Neural crest cell (in vitro differentiated cells): ENCODE measurements at places on chromosomes 2 and 18.

DNA sequence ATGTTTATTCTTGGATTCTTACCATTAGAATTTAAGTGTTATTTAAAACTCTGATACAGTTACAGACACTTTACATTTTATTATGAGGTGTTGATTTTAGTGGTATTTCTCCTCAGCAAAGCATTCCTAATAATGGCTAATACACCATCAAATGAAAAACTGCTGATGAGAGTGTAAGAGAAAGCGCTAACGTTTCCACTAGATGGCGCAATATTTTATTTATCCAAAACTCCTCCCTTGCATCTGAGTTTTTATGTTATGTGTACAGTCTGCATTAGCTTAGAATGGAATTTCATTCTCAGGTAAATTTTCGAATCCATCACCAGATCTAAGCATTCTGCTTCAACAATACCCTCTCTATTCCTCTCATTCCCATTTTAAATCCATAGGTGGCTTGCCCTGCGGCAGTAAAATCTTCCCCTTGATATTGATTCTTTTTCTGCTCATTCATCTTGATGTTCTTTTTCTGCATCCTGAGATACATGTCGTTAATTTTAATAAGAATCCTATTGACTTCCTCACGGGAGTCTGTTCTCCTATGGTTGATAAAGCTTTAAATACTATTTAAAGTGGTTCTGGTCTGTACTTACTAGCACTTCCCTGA, 53.9 kb downstream of the PRKRA start:
- DNase-seq, result no peak

DNA sequence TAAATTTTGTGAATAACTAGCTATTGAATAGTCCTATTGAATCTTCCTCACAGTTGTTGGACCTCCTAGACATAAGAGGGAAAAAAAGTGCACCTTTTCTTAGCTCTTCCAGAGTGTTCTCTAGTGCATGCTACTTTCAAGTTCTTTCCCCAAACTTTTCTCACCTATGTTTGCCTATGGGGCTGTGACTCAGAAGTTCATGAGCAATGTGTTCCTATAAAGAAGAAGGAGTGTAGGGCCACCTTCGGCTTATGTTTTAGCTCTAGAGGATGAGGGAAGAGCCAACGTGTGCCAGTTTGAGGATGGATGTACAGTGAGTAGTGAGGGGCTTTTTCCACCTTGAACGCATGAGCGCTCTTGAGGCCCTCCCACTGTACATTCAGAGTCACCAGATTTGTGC, 27.0 kb upstream of the HNMT start:
- no peak for DNase-seq

GRCh38 chr2:144682248-144682647, 162.3 kb upstream of the ZEB2 start:
- no peak for DNase-seq

DNA sequence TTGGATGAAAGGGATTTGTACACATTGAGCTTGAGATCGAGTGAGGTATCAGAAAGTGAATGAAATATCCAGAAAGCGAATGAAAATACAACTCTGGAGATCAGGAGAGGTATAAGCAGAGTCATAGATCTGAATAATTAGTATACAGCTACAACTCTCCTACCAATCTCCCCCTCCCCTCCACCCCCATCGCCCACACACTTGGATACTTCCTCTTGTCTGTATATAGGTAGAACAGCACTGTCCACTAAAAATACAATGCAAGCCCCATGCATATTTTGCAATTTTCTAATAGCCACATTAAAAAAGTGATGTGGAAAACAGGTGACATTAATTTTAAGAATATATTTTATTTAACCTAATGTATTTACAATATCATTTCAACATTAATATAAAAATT, 23.7 kb upstream of the WIPF1 start:
- no peak for DNase-seq

- no peak for DNase-seq
Measured at GRCh38 chr18:56276466-56276865, 361.9 kb downstream of the TXNL1 start.
